ENCODE measurements at places on chromosomes 12 and 14.
A peak's percentile ranks its signal among the peaks of the same experiment; 100 is the strongest.

GRCh38 chr12:8779281-8779680 lies 43.1 kb upstream of the A2ML1 start:
- DNase-seq, result no peak

GRCh38 chr12:15979096-15980092 lies 68.3 kb downstream of the DERA start:
- DNase-seq, result no peak

DNA sequence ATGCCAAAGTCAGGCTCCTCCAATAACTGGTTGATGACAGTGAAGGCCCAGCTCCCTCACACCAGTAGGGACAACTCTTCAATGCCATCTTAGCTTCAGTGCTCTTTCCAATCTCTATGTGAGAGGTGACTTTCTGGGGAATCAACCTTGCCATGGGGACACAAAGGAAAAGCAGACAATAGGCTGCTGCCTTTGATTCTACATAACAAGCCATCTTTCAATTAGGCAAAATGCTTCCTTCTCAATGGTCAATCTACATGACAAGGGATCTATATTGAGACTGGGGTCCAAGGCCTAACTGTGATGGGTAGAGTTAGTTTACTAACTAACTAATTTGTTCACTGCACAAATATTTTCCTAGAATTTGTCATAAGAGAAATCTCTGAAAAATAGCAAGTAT lies 1417.5 kb upstream of the SEL1L start:
- DNase-seq, result no peak

GRCh38 chr12:126248871-126249403 lies 1183.7 kb downstream of the AACS start:
- DNase-seq, result no peak

GRCh38 chr14:26113911-26114640 lies 483.8 kb downstream of the NOVA1 start:
- DNase-seq, result no peak

GRCh38 chr12:18355429-18355828 lies 94.1 kb downstream of the PIK3C2G start:
- no peak for DNase-seq

GRCh38 chr14:24266344-24267244 lies 3.6 kb upstream of the TGM1 start:
- no peak for DNase-seq

- DNase-seq, result no peak
These were observed 85.1 kb upstream of the DAAM1 start for GRCh38 chr14:59103396-59103795.

GRCh38 chr14:49193332-49194065 lies 392.7 kb downstream of the RPS29 start:
- DNase-seq, result no peak

- DNase-seq, result no peak
These were observed 242.1 kb downstream of the ADGRD1 start for GRCh38 chr12:131195796-131196195.

DNA sequence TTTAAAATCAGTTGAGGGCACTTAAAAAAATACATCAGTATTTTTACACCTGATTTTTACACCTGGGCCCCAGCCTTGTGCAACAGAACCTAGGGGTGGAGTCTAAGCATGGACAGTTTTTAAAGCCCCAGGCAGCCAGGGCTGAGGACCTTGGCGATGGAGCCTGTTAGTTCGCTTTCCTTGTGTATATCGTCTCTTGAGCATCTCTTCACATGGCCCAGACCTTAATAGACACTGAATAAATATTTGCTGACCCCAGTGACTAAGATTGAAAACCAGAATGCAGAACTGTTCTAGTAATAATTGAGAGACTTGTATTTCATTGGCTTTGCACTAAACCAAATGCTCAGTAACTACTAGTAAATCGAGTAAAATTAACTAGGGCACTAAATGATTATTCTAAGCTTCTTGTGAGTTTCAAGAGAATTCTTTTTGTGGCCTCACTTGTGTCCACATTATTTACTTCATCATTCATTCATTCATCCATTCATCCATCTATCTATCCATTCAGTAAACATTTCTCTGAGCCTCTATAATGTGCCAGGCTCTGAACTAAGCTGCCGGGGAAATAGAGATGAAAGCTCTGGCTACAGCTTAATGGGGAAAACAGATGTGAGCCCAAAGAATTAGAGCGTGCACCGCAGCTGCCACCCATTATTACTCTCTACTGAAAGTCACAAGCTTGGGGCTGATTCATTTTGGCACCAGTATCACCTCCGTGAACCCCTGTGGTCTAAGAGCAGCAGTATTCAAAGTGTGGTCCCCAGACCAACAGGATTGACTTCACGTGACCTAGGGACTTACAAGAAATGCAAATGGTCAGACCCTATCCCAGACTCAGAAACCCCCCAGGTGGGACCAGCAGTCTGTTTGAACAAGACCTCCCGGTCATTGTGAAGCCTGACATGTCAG lies 30.7 kb upstream of the BCL7A start:
- DNase-seq, result no peak

GRCh38 chr12:112185093-112185923 lies 59.9 kb downstream of the TRAFD1 start:
- no peak for DNase-seq

DNA sequence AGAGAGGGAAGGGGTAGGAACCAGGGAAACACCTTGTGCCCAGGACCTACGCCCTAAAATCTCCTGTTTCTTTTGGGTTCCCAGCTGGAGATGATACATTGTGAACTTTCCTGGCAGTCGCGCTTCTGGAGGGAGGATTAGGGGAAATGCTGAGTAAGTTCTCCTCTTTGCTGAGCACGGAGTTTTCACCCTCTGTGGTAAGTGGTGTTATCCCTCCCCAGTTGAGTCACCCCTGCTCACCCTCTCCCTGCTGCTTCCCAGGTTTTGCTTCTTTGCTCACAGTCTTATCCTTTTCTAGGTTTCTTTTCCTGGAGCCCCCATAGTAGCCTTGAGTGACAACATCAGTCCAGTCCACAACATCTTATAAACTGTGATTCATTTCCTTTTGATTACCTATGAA lies 789.1 kb downstream of the TMEM121 start:
- no peak for DNase-seq

- DNase-seq, result no peak
These were observed 67.2 kb upstream of the PLEKHG3 start for GRCh38 chr14:64636980-64637429.

DNA sequence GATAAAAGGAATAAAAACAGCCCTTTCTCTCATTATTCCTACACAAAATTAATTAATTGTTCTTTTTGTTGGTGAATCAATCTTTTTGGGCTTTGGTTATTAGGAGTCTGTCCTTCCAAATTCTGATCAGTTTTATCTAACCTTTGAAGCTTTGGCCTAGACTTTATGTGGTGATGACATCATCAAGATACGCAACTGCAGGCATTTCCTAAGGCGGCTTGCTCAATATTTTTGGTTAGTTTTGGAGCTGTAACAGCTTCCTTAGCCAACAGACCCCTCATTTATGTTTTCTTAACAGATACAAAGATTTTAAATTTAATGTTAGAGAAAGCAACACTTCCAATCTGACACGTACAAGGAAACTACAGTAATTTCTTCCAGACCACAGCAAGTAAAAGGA lies 87.8 kb upstream of the PDE3A start:
- no peak for DNase-seq

GRCh38 chr12:130335517-130336392 lies 1.9 kb upstream of the PIWIL1 start:
- DNase-seq, result peak; percentile 55

DNA sequence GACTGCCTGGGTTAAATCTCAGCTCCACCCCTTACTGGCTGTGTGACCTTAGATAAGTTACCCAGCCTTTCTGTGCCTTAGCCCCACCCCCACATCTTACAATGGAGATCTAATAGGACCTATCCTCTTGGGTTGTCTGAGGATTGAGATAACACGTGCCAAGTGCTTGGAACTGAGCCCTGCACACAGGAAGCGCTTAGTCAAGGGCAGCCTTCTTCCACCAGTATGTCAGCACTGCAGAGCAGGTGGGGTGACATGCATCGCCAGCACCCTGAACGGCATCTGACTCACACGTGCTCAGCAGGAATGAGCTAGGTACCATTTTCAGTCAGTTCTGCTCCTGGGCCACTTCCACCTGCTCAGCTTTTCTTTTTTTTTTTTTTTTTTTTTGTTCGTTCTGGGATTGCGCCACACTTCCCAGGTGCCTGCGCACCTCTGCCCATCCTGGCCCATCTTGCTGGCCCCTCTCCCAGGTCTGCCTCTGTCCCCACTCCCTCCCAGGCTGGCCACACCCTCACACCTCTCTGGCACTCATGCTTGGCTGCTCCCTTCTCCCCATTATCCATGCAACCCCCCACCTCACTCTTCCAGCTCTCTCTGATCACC lies 19.6 kb downstream of the LGMN start:
- no peak for DNase-seq

- DNase-seq, result no peak
These were observed 1.9 kb downstream of the DAAM1 start for GRCh38 chr14:59190372-59190771.

DNA sequence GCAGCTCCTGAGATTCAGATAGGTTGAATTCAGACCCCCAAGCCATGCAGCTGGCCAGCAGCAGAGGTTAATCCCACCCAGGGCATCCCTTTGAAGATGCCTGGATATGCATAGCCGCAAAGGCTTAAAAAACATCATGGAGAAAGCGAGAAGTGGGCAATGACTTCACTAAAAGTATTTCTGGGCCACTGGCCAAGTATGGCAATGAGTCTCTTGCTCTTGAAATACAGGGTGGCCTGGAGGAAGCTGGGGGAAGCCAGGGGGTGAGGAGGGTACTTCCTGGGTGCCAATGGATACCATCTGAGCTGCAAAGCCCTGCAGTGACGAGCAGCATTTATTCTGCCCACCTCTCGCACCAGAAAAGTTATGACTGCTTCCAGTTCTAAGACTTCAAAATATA lies 539.3 kb upstream of the TBX3 start:
- DNase-seq, result no peak

DNA sequence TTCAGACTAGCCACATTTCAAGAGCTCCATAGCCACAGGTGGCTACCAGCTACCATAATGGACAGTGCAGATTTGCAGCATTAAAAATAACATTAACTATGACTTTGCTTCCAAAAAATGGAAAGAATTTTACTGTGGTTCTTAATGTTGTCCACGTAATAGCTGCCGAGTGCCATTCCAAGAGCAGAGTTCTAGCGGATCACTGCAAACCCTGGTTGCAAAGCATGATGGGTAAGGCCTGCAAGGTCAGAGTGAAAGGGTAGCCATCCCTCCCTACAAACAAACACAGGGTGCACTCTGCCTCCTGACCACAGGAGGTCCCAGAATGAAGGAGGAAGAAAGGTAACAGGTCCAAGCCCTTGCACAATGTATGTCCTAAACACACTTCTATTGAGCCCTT lies 157.6 kb downstream of the DPF3 start:
- DNase-seq, result no peak

- no peak for DNase-seq
These were observed 430.2 kb upstream of the SEL1L start for GRCh38 chr14:81963846-81964245.

DNA sequence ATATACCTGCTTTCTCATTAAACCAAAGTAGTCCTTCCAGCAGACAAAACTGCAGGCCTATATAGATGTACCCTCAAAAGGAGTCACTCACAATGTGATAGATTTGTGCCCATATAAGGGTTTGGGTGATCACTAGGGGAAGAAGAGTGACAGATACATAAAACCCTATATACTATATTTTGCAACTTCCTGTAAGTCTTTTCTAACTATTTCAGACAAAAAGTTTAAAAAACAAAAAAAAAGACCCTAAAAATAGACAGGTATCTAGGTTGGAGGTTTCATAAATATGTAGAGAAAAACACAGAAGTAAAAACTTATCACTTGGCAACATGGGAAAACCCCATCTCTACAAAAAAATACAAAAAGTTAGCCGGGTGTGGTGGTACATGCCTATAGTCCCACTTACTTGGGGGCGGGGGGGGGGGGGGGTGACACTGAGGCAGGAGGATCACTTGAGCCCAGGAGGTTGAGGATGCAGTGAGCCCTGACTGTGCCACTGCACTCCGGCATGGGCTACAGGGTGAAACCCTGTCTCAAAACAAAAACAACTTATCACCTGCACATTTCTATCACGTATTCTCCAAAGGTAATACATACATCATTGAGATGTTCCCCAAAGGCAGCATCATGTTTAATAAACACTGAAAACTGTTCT lies 2.9 kb downstream of the VCPKMT start:
- DNase-seq, result no peak

GRCh38 chr12:89513544-89513943 lies 11.1 kb downstream of the GALNT4 start:
- no peak for DNase-seq

GRCh38 chr12:104201238-104202001 lies 14.2 kb upstream of the TXNRD1 start:
- DNase-seq, result no peak

DNA sequence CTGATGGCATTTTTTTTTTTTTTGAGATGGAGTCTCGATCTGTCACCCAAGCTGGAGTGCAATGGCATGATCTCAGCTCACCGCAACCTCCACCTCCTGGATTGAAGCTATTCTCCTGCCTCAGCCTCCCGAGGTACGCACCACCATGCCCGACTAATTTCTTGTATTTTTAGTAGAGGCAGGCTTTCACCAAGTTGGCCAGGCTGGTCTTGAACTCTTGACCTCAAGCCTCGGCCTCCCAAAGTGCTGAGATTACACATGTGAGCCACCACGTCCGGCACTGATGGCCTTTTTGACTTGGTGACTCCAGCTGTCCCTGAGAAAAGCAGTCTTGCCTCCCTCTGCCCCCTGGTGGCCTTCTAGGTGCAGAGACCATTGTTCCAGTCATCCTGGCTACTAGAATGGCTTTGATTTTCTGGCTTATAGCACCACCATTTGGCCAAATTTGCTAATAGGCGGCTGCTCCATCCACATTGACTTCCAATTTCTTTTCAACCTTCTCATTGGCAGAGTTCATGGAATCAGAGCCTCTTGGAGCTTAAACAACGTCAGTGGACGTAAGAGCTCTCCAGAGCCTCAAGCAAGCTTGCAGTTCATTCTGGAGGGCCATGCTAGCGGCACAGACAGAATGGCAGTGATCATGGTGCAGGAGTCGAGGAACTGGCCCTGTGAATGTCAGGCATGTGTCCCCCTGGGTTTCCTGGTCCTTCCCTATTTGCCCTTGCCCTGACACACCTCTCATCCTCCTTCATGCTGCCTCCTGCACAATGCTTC lies 25.4 kb upstream of the EIF4B start:
- DNase-seq, result peak; percentile 84

DNA sequence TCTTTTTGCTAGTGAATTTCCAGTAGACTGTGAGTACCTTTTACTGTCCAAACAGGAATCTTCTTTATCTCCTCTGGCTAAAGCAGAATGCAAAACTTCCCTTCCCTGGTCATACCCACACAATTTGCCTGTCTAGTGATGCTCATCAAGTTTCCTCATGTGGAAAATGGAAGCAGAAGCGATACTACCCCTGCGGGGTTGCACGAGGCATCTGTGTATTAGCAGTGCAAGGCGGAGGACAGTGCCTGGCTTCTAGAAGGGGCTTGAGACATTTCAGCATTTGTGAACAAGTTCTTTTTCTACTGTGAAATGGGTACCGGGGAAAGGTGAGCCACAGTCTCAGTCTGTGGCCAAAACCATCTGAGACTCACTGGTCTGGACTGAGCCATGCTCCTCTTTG lies 340.9 kb downstream of the AACS start:
- DNase-seq, result no peak

GRCh38 chr14:96117960-96118359 lies 78.8 kb downstream of the C14orf132 start:
- no peak for DNase-seq
